T-helper 9 cell (primary cell): ENCODE measurements at places on chromosomes 5 and 9.

GRCh38 chr9:101476576-101477208 lies 41.1 kb upstream of the ALDOB start:
- DNase-seq: no peak

- no peak for DNase-seq
Measured at GRCh38 chr5:153357493-153358112, 132.9 kb upstream of the GRIA1 start.

- DNase-seq: no peak
Measured at GRCh38 chr9:109816490-109816889, 36.5 kb downstream of the PALM2AKAP2 start.

GRCh38 chr5:158451993-158452672 lies 593.2 kb upstream of the CLINT1 start:
- no peak for DNase-seq

- no peak for DNase-seq
Measured at GRCh38 chr5:141848744-141849414, 29.3 kb downstream of the PCDH1 start.

DNA sequence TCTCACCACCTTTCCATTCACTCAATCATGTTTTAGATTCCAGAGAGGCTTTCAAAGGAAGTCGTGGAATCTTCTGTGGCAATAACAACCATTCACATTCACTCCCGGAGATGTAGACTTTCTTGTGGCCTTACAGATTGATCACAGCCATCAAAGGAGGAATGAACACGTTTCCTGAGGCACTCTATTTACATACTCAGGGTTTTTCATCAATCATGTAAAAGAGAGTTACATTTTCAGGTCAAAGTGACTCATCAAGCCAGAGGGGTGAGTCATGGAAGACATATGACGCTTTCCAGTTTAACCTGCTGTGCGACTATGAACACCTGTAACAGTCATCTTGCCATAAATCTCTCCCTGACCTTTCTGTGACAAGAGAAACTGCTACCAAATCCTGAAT lies 39.3 kb upstream of the RAD23B start:
- DNase-seq: no peak

DNA sequence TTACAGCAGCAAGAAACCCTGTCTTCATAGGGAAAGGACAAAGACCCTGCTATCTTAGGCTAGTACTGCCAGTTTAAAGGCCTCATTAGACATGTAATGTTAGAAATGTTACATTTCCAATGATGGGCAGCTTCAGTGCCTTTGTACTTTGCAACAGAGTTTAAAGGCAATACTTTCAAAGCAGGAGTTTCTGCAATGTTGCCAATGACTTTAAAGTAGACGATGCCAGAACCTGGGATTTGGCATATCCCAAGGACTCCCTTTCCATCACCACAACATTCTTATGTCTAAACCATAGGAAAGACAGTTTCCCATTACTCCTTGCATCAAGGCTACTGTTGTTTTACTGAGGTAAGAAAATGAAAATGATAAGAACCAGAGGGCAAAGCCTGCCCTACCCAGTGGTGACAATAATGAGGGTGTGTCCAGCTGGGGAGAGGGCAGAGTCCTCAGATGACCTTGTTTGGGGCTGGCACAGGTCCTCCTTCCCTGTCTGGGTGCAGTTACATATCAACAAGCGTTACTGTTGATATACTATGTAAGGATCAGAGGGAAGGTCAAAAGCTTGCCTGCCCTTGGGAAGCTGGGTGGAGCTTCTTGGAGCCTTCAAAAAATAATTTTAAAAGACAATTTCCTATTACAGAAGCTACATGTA lies 27.5 kb upstream of the MLANA start:
- no peak for DNase-seq

GRCh38 chr9:114192539-114192938 lies 37.2 kb downstream of the COL27A1 start:
- DNase-seq: no peak

GRCh38 chr5:137365126-137365865 lies 133.8 kb downstream of the SPOCK1 start:
- DNase-seq: no peak

DNA sequence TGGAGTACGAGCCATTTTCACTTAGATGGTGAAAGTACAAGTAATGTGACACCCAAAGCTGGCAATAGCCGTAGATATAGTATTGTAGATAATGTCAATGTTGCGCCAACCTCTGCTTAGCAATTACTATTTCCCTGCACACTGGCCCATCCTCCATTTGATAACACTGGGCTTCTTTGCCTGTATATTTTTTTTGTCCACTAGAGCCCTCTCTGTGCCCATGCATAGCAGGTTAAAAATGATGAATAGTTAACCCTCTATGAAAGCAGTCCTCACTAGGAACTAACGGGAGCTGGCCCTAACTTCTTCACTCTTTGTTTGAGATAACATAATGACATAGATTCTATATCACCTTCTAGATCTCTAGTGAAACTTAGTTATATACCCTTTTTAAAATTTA lies 416.8 kb downstream of the TUSC1 start:
- no peak for DNase-seq

- no peak for DNase-seq
Measured at GRCh38 chr5:63211448-63212132, 633.0 kb downstream of the LRRC70 start.

- DNase-seq: no peak
Measured at GRCh38 chr5:145678255-145678654, 156.9 kb downstream of the PRELID2 start.

GRCh38 chr9:135655317-135655716 lies 7.8 kb upstream of the LCN9 start:
- no peak for DNase-seq

DNA sequence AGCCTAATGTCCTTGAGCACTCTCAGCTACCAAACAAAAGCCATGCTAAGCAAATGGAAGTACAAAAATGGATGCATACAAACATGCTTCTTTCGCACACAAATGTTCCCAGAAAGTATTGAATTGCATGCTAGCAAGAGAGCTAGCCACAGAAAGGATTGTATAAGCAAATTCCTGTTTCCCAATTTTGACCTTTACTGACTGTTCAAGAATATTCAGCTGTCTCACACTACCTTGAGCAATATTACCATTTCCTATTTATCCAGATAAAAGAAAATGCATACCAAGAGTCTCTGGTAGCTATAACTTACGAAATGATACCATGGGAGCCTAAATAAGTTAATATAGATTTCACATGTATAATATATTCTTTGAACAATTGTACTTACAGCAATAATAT lies 264.6 kb downstream of the TMEM167A start:
- DNase-seq: no peak

DNA sequence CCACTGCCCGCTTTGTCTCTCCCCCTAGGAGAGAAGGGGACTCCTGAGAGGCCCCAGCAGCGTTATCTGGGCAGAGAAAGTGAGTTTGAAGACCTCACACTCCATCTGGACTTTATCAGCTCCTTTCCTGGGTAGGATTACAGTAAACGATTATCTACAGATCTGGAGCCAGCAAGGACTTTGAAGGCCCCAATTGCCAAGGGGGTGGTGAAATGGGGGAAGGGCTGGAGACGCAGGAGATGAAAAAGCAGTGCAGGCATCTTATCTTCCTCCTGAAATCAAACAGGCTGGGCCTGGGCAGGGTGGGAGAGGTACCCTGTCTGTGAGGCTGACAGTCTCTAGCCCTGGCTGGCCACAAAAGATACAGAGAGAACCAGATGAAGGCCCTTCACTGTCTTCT lies 105.8 kb upstream of the MSX2 start:
- no peak for DNase-seq

DNA sequence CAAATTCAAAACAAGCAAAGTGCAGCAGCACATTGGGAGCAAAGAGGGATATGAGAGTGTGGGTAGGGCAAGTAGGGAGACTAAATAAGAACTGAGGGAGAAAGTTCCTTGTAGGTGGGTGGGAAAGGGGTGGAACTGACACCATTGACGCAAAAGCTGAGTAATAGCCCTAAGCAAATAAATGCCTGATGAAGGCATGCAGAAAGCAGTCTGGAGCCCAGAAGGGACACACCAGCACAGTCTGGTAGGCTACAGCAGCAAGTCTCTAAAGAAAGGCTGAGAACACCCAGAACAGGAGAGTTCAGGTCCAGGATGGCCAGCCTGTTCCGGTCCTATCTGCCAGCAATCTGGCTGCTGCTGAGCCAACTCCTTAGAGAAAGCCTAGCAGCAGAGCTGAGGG lies at the start of gene INSL4:
TSS of gene INSL4 (plus strand) at position 208 of the 400 bp plus-strand sequence. CDS start at position 313, 105 bp downstream.
- DNase-seq: no peak

GRCh38 chr9:116491219-116491618 lies 195.9 kb upstream of the TRIM32 start:
- no peak for DNase-seq

DNA sequence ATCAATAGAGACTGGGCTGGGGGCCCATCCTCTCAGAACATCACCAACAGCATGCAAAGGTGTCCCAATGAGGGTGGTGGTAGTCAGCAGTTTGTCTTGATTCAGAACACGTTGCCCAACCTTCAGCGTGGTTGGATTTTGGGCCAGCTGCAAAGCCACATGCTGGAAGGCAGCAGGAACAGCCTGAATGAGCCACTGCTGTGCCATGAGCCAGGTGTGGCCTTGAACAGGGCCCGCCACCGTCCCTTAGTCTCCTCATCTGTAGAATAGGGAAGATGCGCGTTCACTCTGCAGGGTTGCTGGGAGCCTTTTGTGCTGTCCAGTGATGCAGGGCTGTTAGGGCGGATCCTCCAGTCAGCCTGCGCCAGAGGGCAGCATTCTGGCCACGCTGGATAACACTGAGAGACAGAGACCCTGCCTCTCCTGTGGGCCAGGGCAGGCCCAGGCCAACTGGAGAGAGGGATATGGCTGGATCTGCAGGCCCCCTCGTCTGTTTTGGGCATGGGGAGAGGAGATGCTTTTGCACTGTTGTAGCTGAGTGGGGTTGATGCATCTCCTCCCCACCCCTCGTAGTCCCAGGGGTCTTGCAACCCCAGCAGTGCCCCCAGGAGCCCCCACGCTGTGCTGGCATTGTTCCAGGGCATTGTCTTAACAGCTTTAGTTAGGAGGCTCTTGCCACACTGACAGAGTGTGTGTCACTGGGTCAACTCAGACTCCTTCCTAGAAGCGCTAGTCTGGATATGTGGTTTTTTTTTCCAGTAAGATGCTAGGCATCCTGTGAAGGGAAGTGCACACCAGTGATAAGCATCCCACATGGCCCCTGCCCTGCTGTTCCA lies 42.1 kb downstream of the SLC46A2 start:
- no peak for DNase-seq

DNA sequence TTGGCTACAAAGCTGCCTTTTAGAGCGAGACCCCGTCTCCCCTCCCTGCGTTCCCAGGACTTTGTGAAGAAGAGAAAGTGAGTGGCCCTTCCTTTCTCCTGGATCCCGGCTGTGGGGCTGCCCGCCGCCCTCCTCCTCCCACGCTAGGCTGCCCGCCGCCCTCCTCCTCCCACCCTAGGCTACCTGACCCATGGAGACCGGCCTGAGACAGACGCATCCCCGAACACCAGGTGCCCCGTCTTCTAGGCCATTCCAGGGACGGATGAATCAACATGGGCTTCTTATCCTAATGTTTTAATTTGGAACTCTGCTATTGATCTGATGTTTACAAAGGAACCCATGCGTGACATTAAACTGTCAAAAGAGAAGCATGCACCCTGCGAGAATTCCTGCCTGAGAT lies 117.3 kb upstream of the LPCAT1 start:
- no peak for DNase-seq

DNA sequence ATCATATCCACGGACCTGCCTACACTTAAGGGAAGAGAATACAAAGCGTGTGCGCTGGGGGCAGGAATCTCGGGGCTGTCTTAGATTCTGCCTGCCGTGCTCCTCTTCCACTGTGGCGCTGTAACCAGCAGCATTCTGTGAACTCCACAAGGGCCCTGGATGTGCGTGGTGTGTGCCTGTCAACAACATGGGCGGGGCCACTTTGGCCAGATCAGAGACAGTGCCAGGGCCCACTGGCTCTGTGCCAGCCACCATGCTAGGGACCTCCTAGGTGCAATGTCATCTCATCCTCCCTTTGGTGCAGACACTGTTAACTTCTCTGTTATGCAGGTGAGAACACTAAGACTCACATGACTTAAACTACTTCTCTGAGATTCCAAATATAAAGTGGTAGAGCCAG lies 113.7 kb downstream of the COL23A1 start:
- DNase-seq: no peak

GRCh38 chr9:114196979-114197622 lies 41.8 kb downstream of the COL27A1 start:
- DNase-seq: no peak

- DNase-seq: no peak
Measured at GRCh38 chr9:70315389-70315788, 56.6 kb downstream of the SMC5 start.

GRCh38 chr5:43037636-43038495 lies 2.3 kb downstream of the ANXA2R start:
- no peak for DNase-seq

- no peak for DNase-seq
Measured at GRCh38 chr9:9996259-9996658, 616.5 kb downstream of the PTPRD start.

- DNase-seq: no peak
Measured at GRCh38 chr5:175383350-175383749, 60.6 kb downstream of the DRD1 start.

- DNase-seq: no peak
Measured at GRCh38 chr5:74123929-74124328, 497.9 kb downstream of the ARHGEF28 start.

DNA sequence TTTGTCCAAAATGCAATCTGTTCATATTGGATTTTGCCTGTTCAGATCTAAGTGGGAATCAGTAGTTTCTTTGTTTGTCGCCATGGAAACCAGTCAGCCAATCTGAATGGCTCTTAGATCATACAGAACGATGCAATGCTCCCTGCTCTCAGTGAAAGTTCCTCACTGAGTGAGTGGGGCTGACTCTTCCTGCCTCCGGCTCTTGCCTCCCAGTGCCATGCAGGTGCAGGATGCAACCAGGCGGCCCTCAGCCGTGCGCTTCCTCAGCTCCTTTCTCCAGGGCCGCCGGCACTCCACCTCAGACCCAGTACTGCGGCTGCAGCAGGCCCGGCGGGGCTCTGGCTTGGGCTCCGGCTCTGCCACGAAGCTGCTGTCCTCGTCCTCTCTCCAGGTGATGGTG lies at the start of gene PTPDC1:
TSS of gene PTPDC1 (plus strand) at position 151 of the 400 bp plus-strand sequence. CDS start at position 218, 67 bp downstream.
- DNase-seq: no peak

- DNase-seq: no peak
Measured at GRCh38 chr9:129550199-129550839, 70.6 kb downstream of the C9orf50 start.

- DNase-seq: no peak
Measured at GRCh38 chr5:52956915-52957747, 32.0 kb upstream of the ITGA2 start.

- no peak for DNase-seq
Measured at GRCh38 chr5:177458912-177459350, 12.3 kb downstream of the PRR7 start.

- DNase-seq: no peak
Measured at GRCh38 chr9:69466151-69466550, 141.1 kb downstream of the ENTREP1 start.

- DNase-seq: no peak
Measured at GRCh38 chr5:143179126-143179740, 224.3 kb downstream of the NR3C1 start.

GRCh38 chr5:11334404-11334803 lies 569.8 kb downstream of the CTNND2 start:
- no peak for DNase-seq

DNA sequence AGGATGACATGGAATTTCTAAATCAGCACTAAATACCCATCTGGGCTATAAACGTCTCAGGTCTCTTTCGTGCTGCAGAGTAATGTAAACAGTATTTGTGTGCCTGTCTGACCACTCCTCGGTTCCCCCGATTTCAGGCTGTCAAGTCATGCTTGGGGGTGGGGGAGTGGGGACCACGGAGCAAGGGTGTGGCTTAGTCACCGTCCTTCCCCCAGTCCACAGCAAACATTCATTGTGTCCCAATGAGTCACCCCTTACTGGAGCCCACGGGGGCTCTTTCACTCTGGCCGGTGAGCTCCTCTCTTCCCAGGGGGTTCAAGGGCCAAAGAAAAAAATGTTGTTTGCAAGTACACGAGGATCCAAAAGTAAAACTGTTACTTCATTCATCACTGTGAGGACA lies 72.4 kb upstream of the ICE1 start:
- no peak for DNase-seq
